ENCODE measurements at places on chromosomes 2 and 18.

GRCh38 chr2:10887476-10887875 is 24.3 kb upstream of the KCNF1 start:
- no peak for DNase-seq

DNA sequence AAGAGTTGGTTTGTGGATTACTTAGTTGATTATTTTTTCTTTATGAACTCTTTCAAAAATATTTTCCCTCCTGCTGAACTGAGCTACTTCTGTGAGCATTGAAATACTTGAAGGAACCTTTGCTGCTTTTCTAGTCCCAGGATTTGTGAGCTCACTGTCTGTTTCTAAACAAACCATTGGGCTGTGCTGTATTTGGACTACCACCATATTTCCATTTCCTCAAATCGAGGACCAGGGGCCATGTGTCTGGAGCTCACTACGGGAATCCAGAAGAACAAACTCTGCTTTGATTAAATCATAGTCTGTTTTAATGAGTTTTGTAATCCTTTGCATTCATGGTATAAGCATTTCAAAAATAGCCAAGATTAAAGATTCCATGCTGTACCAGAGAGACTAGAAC is 1.3 kb downstream of the MRPL33 start:
- no peak for DNase-seq

GRCh38 chr2:106991866-106992265 is 105.9 kb upstream of the ST6GAL2 start:
- DNase-seq, result no peak

GRCh38 chr2:5076599-5076998 is 615.6 kb upstream of the SOX11 start:
- DNase-seq, result no peak

- no peak for DNase-seq
Observed at GRCh38 chr2:32478889-32479620, 122.2 kb downstream of the BIRC6 start.

- no peak for DNase-seq
Observed at GRCh38 chr2:62234755-62235655, 39.1 kb downstream of the B3GNT2 start.

DNA sequence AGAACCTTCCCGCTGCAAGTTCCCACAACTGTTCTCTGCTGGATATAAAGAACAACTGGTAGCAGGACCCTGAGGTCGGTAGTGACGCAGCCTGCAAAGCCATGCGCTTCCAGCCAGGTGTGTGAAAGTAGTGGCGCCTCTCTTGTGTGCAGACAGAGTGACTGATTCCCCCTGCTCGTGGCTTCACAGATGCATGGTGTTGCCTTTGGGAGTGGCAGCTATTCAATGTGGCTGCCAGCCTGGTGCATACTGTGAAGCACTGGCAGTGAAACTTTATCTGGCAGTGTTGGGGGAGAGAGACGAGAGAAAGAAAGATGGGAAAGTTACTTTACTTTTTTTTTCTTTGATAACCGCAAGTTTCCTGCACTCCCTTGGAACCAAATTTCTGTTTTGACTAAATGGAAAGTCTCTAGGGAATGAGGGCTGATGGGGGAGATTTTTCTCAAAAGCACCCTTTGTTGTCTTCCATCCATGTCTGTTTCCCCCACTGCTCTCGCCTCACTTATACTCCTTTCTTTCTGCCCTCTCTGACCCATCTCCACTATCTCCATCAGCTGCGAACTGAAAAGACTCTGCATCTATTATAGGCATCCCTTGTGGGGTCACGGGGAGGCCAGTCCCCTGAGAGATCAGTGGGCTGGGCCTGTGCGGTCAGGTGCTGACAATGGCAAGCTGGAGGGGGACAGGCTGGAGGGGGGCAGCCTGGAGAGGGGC is 90.0 kb upstream of the TNP1 start:
- no peak for DNase-seq

GRCh38 chr18:29711932-29712331 is 1330.6 kb downstream of the DSC3 start:
- DNase-seq, result no peak

- no peak for DNase-seq
Observed at GRCh38 chr2:240590681-240591111, 4.2 kb downstream of the CAPN10 start.

DNA sequence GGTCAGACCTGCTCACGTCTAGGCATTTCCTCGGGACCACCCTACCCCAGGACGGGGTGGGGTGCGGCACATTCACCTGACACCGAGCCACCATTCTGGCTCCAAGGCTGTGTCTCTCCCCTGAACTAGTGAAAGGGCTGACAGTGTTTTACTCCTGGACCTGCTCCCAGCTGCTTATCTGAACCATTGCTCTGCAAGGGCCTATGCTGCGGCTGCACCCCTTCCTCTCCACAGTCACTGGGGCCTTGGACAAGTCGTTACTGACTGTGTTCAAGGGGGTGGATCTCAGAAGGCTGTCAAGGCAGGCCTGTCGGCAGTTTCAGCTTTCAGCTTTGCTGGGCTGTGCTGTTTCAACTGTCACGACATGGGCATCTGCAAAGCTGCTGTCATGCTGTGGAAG is 11.7 kb downstream of the CREG2 start:
- DNase-seq, result no peak

DNA sequence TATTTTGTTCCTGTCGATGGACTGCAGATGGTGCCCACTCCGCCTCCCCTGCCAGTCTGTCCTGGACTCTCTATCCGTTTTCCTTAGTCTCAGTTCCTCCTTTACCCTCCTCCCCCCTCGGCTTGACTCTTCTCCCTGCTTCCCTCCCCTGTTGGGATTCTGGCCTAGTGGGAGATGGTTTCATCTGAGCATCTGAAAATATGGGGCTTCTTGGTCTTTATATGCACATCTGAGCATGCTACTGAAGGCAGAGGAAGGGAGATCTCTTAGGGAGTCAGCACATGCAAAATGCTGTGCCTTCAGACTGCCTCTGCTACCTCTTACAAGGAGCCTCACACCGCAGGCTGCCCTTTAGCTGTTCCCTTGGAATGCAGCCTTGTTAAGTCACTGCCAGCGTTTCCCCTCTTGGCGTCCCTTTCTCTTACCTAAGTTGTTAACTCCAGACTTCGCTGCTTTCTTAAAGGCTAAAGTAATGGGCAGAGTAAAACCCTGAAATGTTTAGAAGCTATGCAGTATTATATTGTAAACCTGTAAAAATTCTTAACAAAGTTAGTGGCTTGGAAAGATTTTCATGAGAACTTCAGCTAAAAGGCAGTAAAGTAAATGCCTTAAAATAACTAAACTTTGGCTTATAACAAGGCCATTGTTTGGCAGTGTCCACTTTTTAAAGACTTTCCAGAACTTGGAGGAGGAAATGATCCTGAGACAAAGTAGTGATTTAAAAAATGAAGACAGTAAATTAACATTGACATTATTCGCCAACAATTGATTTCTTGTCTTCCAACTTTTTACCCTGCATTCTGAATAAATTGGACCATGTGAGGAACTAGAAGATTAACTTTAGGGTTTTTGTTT is 49.8 kb downstream of the LDLRAD4 start:
- no peak for DNase-seq

GRCh38 chr18:55783921-55784320 is 195.9 kb upstream of the TCF4 start:
- peak; percentile 83 for DNase-seq

GRCh38 chr2:111904726-111905474 is 6.5 kb downstream of the MERTK start:
- DNase-seq, result no peak

GRCh38 chr2:224248944-224249371 is 152.9 kb downstream of the FAM124B start:
- DNase-seq, result no peak

DNA sequence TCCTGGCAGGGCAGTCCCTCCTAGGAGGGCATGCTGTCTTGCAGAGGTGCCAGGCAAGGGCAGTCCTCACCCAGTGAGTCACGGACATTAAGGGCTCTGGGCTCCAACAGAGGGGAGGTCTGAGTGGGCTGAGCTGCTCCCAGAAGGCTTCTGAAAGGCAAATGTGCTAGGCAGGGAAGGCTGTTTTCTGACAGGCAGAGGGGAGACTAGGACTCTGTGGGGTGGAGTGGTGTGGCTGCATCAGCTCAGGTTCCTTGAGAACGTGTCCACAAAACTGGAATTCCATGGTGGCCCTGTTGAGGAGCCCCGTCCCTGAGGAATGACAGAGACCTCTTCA is 283.5 kb downstream of the MYCN start:
- no peak for DNase-seq

DNA sequence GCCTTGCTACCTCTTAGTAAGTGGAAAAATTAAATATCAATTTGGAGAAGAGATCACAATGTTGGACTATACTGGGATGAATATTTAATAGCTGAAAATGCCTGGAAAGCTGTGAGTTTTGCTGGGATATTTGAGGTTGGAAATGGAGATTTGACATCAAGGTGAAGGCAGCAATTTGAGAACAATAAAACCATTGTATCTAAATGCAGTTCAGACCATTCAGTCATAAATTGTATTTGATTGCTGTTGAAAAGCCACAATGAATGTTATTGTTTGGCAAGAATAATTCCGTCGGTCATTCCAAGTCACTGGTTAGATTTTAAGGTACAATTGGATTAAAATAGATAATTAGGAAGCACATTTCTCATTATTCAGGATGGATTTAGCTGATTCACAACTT is 325.6 kb downstream of the HRH4 start:
- DNase-seq, result no peak

- no peak for DNase-seq
Observed at GRCh38 chr2:54999182-54999581, 51.1 kb downstream of the RTN4 start.

Measured in NCI-H1417 treated with DMSO at 0.1 percent for 48 hours (cell line).